ENCODE measurements at places on chromosomes 11 and 22.

GRCh38 chr11:38089726-38090125, 1491.7 kb upstream of the RAG2 start:
- DNase-seq = no peak

DNA sequence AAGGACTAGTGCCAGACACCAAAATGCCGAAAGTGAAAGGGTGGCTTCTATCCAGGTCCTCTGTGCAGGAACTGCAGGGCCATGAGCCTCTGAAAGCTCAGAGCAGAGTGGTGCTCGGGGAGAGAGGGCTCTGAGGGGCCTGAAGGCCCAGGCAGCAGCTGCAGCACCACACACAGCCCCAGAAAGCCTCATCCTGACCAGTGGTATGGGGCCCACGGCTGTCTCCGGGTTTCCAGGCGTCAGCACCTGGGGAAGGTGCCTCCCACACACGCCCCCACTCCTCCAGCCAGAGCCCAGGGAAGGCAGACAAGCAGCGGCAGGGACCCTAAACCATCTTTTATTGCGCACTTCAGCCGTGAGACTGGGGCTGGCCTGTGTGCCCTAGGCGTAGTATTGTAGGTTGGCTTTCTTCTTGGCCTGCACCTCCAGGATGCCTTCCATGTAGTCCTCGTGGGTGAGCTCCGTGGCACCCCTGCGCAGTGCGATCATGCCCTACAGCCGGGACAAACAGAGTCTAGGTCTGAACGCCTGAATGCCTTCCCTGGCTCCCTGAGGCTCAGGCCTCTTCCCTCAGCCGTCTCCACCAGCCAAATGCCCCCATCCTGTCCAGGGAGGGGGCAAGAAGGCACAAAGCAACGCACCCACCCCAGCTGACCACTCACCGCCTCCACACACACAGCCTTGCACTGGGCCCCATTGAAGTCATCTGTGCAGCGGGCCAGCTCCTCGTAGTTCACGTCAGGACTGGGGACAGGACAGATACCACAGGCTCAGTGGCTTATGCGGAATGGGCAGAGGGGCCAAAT, 7.6 kb downstream of the PSMC3 start:
- no peak for DNase-seq

DNA sequence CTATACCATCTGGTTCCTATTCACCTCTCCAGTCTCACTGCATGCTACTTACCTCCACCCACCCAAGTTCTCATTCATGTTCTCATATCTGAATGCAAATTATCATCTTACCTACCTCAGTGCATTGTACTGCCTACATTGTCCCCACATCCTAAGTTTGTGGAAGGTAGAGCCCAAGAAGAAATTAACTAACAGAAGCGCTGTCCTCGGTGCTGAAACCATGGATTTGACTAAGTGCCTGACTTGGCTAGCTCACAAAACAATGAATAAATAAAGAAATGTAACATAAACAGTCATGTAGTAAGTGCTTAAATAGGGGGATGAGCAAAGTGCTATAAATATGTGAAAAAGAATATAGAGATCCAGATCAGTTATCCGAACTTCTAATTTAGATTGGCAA, 63.2 kb downstream of the GRIA4 start:
- no peak for DNase-seq

GRCh38 chr22:48840112-48840949, 987.3 kb downstream of the BRD1 start:
- DNase-seq = no peak

- DNase-seq = peak; percentile 20
These were observed 188.6 kb upstream of the MTMR2 start for GRCh38 chr11:96112192-96113128.

- no peak for DNase-seq
These were observed 128.2 kb downstream of the BRD1 start for GRCh38 chr22:49699476-49699875.

DNA sequence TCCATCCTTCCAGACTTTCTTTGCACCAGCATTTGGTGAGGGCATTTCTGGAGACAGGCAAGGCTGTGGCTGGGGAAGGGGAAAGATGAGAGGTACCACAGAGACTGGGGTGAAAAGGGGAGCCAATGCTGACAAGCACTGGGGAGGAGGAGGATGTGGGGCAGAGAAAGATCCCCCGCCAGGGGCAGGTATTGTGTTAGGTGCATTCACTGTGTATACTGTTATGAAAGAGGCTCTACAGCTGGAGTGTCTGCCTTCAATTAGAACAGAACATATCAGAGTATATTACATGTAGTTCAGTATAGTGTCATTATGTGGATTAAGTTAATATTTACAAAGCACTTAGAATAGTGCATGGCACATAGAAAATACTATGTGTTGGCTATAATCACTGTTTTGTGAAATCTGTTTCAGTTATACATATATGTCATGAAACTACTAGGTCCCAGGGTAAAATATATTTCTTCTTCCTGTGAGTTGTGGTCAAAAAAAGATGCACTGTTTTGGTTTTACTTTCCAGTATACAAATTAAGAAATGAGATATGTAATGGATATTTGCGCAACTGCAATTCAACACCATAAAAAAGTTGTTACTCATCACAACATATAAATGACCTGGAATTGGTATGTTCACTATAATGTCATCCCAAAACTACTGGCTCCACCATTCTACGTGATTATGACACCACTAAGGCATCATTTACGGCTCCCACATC, 8.4 kb downstream of the MSANTD2 start:
- DNase-seq = no peak

DNA sequence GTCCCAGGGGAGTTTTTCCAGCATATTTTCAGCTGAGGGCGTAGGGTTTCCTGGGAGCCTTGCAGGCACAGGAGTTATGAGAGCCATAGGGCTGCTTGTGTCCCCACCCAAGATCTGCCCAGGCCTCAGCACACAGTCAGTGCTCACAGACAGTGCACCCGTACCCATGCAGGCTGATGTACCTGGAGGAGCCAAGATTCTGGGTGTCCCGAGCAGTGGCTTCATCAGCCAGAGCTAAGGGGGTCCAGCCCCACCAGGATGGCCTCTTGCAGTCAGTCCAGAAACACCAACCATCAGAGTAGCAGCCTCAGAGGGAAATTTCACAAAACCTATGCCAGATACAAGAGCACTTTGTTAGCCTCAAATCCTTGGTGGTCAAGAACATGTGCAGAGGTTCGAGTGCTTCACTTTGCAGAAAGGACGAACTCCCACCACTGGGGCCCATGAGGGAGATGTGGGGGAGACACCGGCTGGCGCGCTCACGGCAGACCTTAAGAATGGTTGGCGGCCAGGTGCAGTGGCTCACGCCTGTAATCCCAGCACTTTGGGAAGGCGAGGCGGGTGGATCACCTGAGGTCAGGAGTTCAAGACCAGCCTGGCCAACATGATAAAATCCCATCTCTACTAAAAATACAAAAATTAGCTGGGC, 43.8 kb upstream of the RTL6 start:
- DNase-seq = no peak

DNA sequence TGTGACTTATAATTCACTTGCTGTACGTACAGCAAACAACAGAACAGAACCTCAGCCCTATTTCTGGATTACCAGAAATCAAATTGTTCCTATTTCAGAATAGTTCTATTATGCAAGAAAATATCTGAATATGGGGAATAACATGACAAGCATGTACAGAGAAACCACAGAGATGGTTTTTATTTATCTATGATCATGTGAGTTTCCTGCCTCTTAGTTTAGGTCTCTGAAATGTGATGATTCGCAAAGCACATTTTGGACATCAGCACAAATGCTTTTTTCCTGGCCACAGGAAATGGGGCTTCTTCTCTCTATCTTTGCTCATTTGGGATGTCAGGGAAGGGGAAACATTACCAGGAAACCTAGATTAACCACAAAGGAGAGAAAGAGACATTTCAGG, 266.7 kb upstream of the CTSC start:
- DNase-seq = no peak

Data from GM12892 (cell line).